ENCODE measurements at places on chromosomes 5 and 9. TPM values are rescaled to one million over a fixed set of nuclear protein-coding genes. Genes with fewer than 3 reads are reported as not detected.

GRCh38 chr5:141784529-141784928, 93.7 kb downstream of the PCDH1 start:
- DNase-seq: no peak

Gene INSL4
- total RNA-seq: not detected

DNA sequence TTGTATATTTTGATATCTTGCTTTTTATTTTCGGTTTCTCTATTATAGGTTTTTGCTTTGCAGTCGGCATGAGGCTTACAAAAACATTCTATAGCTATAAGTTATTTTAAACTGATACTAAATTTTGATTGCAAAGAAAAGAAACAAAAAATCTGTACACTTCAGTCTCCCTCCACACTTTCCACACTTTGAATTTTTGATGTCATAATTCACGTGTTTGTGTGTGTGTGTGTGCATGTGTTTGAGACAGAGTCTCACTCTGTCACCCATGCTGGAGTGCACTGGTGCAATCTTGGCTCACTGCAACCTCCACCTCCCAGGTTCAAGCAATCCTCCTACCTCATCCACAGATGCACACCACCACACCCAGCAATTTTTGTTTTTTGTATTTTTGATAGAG, 124.9 kb downstream of the MRPS30 start:
- no peak for DNase-seq

GRCh38 chr5:169873642-169874041, 106.7 kb downstream of the INSYN2B start:
- no peak for DNase-seq
